NCI-H748 treated with DMSO at 0.1 percent for 48 hours (cell line): ENCODE measurements at places on chromosomes 3 and 15.

- no peak for DNase-seq
Observed at GRCh38 chr3:126685021-126685420, 19.0 kb upstream of the CHCHD6 start.

- no peak for DNase-seq
Observed at GRCh38 chr3:12773030-12773709, 14.1 kb upstream of the TMEM40 start.

DNA sequence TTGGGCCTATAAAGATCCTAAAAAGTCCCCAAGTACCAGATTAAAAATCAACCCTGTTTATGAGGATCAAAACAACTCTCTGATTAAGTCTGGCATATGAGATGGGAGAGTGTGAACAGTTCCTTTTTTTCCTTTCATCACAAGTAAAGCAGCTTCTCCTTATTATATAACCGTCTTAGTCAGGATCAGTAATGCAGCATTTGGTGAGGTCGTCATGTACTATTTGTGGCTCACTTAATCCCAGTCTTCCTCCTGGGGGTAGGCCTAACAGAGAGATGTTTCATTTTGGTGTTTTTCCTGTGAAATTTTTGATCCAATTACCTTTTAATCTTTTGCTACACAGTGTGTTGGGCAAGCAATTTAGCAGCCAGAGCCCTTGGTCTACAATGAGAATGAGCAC, 333.1 kb upstream of the KCNMB2 start:
- DNase-seq: no peak

DNA sequence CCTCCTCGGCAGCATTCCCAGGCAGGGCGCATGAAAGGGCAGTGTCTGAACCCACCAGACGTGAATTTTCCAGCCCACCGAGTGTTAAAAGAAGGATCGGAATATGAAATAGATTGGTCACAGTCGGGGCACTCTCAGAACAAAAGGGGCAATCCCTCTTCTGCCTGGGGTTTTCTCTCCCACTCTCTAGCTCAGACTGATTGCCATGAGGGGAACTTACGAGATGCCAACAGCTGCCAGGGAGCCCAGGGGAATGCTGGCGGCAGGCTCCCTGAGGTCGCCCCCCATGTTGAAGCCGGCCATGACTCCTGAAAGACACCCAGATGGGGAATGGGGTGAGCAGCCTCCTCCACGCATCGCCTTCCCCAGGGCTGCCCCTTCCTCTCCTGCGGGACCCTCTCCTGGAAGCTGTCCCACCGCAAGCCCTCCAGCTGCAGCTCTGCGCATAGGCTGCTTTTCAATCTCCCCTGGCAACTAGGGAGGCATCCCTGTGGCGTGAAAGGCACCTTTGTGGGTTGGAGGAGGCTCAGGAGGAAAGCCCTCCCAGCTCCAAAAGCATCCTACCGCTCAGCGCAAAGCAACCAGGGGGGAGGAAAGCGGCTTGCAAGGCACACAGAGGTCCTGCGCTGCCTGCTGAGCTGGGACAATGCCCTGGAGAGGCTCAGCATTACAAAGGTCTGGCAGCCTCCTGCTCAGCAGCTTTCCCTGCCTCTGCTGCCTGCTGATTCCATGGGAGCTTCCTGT, 64.8 kb upstream of the HEG1 start:
- no peak for DNase-seq

DNA sequence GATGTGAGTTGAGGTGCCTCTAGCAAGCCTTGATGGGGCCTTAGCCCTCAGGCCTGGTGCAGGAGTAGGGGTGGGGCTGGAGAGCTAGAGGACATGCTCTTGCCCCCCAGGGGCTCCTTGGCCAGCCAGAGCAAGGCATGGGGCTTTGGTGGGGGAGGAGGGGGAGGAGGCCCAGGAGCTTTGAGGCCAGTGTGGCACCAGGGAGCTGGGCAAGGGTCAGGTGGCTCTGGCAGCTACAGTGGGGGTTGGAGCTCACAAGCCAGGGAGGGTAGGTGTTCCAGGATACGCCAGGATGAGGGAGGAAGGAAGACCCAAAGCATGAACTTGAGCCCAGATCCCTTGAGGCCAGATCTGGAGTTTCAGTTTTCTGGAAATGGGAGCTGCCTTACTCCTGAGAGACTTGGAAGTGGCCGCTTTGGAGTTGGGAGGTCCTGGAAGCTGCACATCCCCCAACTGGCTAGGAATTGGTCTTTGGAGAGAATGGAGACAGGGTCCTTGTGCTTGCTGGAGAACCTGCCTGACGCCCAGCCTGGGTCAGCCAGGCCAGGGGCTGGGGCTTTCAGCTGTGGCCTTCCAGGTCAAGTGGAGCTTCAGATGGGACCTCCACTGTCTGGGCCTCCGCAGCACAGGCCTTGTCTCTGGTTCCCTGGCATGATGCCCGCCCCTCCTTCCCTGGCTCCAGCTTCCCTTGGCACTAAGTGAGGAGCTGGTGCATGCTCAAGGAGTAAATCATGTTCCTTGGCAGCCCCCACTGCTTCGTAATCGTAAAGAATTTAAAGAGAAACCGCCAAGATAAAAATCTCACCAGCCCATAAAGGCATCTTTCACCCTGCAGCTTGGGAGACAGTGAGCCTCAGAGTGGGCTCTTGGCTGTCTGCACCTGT, 8.7 kb downstream of the SEMA3F start:
- DNase-seq: no peak

DNA sequence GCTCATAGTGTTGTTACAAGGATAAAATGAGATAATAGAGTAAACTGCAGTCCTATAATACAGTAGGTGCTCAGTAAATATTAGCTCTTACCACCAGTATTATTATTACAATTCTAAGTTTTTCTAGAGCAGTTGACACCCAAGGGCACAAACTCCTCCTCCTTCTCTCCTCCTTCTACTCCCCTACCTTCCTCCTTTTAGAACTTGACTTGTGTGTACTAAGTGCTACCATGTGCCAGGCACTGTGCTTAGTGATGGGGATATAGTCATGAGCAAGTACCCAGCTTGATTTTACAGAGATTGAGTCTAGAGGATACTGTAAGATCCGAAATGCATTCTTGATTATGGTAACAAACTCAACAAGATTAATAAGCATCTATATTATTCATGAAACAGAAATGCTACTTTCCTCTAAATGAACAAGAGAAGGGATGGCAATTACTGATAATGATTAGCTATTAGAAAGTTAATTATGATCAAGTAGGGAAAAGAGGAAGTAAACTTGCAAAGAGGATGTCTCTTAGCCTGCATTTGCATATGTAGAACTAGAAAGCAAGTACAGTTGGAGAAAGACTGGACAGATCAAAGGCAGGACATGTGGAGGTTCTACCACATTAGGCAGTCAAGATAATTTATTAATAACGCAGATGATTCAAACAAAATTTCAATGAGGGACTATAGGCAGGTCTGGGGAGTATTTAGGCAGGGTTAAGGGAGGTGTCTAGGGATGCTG, 72.3 kb downstream of the CLDN11 start:
- no peak for DNase-seq

- no peak for DNase-seq
Observed at GRCh38 chr3:33063651-33064051, 33.3 kb downstream of the GLB1 start.

DNA sequence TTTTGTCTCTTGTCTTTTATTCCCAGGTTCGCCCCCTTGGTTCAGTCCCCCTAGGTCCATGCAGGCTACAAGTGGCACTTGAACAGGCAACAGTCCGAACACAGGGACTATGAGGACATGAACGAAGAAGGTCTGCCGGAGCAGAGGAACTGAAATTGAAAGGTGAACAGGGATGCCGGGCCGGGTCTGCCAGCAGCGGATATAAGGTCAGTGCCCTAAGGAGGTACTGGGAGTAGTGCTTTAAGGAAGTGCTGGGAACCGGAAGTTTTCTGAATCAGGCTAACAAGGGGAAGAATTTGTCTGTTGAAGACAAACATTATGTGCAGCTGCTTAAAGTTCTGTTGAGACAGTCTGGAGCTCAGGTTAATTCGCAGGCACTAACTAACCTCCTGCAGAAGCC, 46.8 kb downstream of the LSM3 start:
- no peak for DNase-seq

DNA sequence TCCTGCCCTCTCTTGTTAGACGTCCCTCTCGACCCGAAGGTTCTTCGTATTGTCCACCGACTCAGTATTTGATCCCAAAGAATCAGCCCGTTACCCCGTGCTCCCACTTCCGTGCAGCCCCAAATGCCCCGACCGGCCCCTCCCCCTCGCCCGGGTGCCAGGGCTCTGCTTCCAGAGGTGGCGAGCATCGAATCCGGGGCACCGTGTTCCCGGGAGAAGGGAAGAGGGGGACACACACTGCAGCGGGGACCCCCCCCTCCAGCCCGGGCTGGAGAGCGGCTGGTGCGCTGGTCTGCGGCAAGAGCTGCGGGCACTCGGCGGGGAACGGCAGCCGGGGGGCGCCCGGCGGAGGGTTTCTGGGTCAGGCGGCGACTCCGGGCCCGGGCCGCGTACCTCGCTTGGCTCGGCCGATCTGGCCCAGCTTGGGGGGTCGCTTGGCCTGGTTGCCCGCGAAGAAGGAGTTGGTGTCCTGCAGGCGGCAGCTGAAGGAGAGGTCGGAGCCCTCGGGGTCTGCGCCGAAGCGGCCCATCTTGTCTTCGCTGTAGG, 556 bp downstream of the CAMK2N2 start:
- no peak for DNase-seq

DNA sequence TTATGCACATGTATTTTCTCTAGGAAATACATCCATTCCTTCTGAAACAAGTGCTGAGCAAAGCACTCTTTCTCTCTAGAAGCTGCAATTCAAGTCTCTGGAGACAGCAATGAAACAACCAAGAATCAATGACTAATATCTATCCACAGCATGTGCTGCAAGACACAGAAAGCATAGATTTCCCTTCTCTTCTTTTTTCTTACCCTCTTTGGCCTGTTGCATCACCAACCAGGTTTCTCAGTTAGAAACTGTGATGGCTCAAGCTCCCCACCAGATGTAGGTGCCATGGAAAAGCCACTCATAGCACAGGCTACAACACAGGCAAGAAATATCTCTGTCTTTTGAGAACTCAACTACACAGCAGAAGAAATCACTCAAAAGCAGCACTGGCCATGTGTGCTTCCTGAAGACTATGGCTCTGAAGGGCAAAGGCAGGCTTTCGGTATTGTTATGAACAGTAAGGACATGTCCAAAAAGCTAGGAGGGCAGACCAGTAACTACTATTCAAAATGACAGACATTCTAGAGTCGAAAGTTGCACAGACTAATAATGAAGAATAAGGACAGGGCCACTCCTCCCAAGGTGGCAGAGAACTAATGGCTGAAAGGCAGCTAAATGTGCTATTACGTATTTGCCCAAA, 15.5 kb downstream of the ZDHHC3 start:
- DNase-seq: no peak

DNA sequence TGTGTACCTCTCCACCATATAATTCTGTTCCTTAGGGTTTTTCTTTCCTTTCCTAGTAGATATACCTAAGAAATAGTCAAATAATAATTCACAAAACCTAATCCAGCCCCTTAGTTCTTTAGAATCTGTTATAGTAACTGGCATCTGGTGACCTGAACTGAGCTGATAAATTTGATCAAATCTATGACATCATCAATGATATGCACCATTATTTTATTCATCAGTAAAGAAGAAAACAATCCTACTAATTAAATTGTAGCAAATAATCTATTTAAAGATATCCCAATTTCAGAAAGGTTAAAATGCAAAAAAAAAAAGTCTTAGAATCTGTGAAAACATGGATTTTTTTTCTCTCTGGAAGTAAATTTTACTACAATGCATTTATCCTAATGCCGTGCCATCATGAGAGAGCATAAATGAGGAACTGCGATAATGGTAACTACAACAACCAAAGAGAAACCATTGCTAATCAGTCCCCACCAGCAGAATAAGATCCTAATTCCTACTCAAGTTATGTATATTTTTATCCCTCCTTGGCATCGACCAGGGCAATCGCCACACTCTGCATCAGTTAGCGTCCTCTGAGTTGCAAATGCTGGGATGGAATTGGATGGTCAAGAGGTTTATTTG, 6.6 kb upstream of the MNS1 start:
- DNase-seq: no peak

DNA sequence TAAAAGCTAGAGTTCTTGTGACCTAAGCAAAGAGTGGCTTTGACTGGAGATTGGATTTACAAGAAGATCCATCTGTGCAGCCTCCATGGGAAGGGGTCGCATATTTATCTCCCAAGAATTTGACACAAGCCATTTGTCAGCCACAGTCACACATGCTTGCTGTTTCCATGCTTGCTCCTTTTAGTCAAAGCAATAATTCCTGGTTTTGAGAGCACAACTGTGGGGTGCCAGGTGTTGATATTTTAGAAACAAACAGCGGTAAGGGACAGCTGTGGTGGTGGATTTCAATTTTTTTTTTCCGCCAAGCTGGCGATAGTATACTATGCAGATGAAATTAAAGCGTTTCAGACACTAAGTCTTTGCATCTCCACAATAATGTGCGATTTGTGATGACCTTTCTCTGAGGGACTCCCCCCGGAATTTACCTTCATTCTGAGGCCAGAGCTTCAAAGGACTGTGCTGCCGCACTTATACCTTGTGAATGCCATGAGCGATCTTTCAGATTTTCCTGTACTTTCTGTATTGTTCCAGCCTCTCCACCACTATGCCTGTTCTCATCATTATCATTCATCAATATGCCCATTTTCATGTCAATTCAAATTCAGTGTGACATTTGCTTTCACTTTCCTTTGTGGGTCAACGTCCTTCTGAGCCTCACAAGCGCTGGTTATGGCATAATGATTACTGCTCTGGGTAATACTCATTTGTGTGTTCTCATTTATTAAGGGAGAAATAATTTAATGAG, 108.2 kb upstream of the KBTBD8 start:
- no peak for DNase-seq
